ENCODE measurements at places on chromosomes 3 and 15.

DNA sequence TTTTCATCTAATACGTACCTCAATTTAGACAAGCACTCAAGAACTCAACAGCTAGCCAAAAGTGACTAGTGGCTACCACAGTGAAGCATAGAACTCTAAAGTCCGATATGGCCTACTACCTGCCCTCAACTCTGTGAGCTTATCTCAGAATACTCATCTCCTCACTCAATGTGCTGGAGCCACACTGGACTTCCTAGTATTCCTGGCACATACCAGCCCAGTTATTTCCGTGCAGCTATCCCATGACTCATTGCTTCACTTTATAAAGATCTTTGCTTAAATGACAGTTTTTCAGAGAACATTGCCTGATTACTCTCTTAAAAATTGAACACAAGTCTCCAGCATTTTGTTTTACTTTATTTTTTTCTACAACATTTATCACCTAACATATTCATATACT, 524.7 kb downstream of the PYDC2 start:
- no peak for DNase-seq

- no peak for DNase-seq
These were observed 6.5 kb downstream of the GPR27 start for GRCh38 chr3:71760140-71760539.

DNA sequence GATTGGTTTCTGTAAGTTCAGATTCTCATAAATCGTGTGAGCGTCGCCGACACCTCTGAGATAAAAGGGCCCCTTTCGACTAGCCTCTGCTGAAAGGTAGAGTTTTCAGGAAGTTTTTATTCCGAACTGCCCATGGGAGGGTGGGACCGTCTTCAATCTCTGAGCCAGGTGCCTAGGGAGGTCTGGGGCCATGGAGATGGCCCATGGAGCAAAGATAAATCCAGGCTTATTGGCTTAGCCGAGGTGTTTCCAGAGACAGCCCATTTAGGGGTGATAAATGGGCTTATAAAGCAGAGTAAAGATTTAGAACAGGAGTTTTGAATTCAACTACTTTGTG, 442 bp downstream of the QTRT2 start:
- no peak for DNase-seq

DNA sequence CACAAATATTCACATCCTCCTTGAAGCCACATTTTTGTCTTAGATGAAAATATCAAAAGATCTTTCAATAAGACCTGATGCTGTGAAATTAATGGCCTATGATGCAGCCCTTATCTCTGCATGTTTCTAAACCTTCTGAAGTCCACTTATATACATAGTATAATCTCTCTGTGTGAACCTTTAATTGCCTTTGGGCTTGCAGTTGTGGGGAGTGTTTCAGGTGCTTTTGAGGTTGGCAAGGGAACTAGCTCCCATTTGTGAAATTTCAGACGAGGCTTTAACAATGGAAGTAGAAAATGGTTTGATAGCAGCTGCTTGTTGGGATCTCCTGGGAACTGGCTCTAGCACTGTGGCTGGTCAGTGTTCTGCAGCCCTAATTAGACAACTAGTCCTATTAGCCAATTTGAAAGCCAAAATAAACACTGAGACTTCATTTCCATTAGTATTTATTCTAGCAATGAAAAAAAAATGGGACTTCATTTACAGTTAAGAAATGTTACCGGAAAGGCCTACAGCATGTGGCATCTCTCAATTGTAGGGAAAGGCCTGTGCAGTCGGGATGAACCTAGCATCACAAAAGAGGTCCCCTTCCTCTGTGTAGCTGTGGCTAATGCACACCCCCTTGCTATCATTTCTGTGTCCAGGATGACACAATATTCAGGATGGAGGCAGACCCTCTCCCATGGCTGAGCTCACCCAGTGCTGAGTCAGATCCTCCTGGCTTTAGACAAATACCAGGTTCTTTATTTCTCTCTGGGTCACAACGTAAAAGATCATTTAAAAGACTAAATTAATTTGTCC, 140.7 kb upstream of the TRIM42 start:
- peak; percentile 63 for DNase-seq

DNA sequence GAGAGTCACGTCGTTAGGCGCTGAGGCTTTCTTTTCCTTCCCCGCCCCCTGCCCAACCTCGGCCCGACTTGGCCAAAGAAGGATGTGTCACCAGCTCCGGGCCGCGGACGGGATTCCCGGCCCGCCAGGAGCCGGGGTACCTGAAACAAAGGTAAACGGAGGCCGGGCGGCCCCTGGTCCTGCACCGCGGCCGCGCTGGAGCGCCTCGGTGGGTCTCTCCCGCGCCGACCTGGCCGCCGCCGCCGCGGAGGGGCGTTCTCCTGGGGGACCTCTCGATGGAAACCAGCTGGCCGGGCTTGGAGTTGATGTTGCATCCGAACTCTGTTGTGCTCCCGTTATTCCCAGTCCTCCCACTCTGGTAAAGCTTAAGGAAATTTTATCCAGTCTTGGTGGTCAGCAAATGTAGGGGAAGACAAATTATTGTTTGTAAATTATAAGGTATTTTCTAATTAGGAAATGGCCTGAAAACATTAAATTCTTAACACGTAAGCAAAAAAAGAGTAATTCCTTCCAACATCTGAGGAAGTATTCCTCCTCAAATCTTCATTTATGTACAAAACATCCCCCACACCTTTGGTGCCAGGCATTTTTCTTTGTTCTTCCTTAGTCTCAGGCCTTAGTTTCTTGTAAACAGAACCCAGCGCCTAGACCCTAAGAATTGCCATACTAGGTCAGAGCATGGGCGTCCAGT, 888 bp downstream of the PPP2R3A start:
- DNase-seq, result no peak

GRCh38 chr3:70224337-70224736, 88.1 kb downstream of the MDFIC2 start:
- DNase-seq, result no peak

DNA sequence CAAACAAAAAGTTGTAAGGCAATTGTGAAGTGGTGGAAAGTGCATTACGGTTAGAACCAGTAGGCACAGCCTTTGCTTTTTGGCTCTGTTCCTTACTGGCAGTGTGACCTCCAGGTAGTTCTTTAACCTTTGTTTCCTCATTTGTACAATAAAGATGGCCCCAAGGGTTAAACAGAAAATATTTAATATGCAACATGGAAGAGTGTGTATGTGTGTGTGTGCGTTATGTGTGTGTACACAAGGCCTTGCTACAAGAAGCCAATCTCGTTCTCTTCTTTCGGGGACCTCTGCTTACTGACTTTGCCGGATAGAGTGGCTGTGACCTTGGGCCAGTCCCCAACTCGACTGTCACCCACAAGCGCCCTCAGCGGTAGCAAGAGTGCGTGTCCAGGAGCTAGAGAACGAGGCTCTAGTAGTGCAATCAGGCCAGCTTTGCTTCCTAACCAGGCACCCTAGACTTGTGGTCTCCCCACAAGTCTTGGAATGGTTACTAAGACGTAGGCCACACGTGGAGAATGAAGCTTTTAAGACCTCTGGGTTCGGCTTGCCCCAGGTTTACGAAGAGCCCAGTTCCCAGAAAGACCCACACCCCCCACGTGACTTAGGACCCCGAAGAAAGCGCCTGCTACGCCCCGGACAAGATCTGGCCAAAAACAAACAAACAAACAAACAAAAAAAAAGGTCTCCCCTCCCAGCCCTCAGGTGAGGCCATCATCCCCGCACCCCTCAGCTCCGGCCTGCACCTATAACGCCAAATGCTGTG, 593 bp downstream of the CIAO2A start:
- DNase-seq, result no peak

DNA sequence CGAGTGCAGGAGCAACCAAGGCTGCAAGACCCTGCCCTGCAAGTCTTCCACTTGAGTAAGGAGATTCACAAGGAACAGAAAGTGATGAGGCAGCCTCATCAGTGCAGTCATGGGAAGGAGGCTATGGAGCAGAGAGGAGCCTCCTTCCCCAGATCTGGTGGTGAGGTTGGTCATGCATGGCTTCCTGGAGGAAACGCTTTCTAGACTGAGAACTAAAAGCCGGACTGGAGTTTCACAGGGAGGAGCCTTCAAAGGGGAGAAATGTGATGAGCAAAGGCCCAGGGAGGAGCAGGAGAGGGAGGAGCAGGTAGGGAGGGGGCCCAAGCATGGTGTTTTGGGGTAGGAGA, 139.9 kb downstream of the SRGAP3 start:
- no peak for DNase-seq

GRCh38 chr3:65996589-65996988, 42.1 kb downstream of the MAGI1 start:
- no peak for DNase-seq

- DNase-seq, result no peak
These were observed 79.3 kb downstream of the CHSY1 start for GRCh38 chr15:101172501-101173071.

DNA sequence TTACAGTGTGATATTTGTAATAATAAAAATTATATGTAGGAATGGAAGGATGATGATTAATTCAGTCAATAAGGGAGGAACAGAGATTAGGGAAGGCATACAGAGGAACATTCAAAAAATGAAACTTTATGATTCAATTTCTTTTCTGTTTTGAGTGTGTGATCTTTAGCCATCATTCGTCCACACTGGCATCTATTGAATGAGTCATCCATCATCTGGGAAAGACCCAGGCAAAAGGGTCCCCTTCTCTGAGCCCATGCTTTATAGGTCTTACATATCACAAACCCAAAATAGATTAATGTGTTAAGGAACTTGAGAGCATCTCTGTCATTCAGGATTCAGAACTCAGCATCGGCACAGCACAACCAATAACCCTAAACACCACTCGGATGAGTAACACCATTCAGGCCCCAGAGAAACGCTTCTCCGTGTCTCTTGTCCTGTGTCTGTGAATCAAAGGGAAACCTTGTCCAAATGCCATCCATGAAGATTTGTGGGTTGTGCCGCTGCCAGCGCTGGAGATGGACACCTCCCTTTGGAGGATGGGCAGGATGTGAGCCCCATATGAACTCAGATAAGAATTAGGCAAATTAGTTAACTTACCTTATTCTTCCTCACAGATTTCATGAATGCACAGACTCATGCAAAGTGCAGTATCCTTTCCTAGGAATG, 21.7 kb upstream of the TPM1 start:
- no peak for DNase-seq

DNA sequence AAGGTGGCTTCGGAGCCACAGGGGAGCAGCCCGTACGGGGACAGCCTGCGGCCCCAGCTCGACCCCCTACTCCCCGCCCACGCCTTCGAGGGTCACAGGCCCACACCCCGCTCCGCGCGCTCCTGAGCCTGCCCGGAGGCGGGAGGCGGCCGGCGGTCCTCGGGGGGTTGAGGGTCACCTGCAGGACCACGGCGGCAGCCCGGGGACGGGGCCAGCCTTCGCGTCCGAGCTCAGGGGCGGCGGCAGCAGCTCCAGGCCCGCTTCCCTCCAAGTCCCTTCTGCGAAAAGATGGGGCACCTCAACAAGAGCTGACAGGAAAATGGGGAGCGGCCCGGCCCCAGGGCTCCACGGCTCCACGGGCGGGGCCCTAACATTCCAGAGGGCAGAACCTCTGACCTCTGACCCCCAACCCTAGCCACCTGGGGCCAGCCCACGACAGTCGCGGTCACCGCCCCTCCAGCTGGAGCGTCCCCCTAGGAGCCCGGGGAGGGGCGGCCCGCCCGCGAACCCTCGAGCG, 428 bp downstream of the LYSMD4 start:
- no peak for DNase-seq

DNA sequence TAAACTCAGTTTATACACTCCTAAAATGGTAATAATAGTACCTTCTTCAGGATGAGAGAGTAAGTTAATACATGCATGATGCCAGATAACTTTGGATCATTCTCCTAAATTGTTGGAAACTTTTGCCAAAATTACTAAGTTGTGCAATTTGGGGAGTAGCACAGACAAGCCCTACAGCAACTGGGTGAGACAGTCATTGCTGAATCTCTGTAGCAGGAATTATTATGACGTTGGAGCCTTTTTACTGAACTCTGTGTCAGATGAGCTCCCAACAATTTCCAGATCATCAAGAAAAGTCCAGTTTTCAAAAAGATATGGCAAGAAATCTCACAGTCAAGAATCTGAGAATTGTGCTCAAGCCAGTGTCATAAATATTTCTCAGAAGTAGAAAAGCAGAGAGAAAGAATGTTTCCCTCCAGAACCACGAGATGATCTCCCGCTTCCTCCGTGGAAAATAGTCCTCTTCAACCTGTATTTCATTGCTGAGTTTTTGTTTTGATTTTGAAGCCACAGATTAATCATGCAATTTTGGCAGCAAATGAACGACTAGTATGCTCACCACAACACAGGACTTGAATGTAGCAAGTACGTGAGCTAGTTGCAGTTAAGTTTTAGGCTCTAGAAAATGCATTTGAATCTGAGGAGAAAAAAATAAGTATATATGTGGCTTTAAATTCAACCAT, 485.4 kb downstream of the CNTN6 start:
- no peak for DNase-seq

- DNase-seq, result no peak
These were observed 294.8 kb downstream of the NR2F2 start for GRCh38 chr15:96625256-96625655.

- no peak for DNase-seq
These were observed 3.2 kb upstream of the LSG1 start for GRCh38 chr3:194675081-194675640.

DNA sequence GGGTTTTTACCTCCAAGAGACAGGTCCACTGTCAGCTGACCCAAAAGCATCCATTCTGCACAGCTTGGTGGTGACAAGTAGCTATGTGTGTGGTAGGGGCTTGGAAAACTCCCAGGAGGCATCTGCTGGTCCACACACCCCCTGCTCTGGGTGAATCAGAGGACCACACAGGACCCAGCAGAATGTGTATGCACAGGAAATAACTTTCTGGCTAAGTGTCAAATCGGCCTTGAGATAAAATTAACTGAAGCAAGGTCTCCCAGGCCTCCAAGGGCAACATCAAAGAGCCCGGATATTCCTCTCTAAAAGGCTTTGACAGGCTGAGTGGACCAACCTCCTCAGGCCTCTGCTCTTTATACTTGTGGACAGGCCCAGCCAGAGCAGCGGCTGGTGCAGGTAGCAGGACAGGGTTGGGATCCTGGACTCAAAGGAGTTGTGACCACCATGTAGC, 66.5 kb downstream of the CTNNB1 start:
- no peak for DNase-seq

GRCh38 chr3:195905970-195906864, 2.1 kb downstream of the TNK2 start:
- DNase-seq, result peak; percentile 65

GRCh38 chr3:127180859-127181258, 12.1 kb upstream of the PRR23E start:
- DNase-seq, result no peak

GRCh38 chr3:169083885-169084284, 579.6 kb downstream of the MECOM start:
- no peak for DNase-seq

- DNase-seq, result no peak
These were observed 36.3 kb downstream of the UBE2E2 start for GRCh38 chr3:23239211-23240068.

DNA sequence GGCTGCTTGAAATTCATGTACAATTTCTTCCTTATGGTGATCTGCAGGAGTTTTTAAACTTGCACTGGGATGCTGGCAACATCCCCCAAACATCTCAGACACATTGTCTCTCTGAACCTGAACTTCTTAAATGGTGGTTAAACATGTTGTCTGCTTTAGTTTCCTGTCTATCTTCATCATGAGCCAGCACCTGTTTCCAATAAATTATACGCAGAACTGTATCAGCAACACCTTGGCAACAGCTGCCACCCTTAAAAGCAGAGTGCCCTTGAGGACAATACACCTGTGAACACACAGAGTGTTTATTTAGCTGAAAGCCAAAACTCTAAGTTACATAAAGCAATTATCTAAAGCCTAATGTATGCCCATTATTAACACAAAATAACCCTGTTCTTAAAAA, 242.9 kb downstream of the WNT5A start:
- peak; percentile 88 for DNase-seq

GRCh38 chr3:72590732-72591221, 257.5 kb downstream of the SHQ1 start:
- DNase-seq, result no peak

All from DMS153 (cell line).